ENCODE measurements at places on chromosomes 7 and 10.

DNA sequence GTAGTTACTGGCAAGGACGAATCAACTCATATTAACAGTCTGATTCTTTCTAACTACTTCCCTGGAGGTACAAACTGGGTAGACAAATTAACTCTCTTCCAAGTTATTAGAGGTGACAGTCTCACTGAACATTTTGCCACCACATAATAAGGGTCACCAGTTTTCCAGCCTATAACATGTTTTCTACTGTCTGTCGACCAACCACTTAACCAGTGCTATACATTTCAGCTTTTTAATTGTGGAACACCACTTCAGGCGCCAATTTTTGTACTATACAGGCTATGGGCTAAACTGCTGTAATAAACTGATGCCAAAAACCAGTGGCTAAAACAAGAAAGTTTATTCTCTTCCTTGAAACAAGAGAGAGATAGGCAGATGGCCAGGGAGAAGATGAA lies 13.3 kb downstream of the ZNF438 start:
- DNase-seq: no peak

- no peak for DNase-seq
Measured at GRCh38 chr7:47347346-47347745, 234.6 kb downstream of the TNS3 start.

DNA sequence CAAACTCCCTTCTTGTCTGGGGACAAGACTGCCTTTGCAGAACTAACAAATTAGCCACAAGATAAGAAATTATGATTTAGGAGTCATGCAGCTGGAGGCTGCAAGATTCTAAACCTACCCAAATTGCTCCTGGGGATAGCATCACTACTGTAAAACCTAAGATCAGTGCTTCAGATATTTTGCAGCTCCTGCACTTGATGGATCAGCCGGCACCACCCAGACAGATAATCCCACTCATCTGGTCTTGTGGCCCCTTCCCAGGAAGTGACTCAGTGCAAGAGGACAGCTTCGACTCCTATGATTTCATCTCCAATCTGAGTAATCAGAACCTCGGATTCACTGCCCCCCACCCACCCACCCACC lies 181.9 kb downstream of the AKR1D1 start:
- no peak for DNase-seq

DNA sequence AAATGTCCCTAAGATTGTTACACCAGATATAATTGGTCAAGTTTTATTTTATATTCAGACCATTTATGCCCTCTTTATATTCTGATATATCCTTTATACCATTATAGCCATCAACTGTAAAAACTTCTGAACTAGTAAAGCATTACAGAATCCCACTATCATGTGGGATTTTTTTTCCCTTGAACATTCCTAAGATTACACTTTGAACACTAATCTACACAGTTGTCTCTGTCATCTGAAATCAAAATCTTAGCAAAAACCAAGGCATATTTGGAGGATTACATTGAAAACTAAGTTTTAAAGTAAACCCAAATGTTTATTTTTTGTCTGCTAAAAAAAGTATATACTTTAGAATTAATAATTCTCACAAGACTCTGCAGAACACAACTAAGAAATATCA lies 116.2 kb upstream of the GPR22 start:
- DNase-seq: no peak

DNA sequence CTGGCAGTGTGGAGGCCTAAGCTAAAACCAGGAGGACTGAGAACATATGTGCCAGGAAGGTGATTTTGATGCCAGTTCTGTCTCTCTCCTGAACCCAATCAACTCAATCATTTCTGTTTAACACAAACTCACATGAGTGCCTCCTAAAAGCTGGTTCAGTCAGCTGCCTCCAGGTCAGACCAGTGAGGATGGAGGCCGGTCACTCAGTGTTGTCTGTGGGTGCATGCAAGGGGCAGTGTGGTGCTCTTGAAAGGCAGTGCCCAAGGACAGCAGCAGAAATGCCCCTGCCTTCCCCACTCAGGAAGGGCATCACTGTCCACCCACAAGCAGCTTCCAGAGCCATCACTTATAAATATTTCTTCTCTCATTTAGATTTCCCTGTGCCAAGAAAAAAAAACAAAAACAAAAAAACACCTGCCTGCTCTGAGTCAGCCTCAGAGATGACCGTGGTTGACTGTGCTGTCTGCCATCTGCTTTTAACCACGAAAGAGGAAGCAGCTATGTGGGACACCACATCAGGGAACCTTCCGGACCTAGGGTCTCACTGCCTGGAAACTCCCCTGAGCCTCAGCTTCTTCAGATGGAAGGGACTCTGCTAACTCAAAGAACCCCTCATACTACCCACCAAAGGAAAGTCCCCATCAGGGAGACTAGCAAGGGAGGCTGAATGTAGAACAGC lies 39.1 kb downstream of the VOPP1 start:
- peak; percentile 44 for DNase-seq

DNA sequence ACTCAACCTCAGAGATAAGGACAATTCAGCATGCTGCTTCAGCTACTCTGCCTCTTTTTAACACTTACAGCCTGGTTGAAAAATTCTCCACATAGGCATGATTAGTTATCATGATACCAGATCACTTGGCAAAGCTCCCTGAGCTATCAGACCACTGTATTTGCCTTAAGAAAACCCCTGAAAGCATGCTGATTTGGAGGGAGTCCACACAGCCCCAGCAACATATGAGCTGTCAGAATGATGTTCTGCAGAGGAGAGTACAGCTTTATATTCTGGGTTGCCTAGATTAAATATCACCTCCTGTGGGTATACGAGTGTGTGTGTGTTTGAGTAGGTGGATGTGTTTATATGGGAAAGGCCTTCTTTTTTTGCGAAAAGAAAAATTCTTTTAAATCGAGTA lies 170.2 kb upstream of the CHRM2 start:
- no peak for DNase-seq

DNA sequence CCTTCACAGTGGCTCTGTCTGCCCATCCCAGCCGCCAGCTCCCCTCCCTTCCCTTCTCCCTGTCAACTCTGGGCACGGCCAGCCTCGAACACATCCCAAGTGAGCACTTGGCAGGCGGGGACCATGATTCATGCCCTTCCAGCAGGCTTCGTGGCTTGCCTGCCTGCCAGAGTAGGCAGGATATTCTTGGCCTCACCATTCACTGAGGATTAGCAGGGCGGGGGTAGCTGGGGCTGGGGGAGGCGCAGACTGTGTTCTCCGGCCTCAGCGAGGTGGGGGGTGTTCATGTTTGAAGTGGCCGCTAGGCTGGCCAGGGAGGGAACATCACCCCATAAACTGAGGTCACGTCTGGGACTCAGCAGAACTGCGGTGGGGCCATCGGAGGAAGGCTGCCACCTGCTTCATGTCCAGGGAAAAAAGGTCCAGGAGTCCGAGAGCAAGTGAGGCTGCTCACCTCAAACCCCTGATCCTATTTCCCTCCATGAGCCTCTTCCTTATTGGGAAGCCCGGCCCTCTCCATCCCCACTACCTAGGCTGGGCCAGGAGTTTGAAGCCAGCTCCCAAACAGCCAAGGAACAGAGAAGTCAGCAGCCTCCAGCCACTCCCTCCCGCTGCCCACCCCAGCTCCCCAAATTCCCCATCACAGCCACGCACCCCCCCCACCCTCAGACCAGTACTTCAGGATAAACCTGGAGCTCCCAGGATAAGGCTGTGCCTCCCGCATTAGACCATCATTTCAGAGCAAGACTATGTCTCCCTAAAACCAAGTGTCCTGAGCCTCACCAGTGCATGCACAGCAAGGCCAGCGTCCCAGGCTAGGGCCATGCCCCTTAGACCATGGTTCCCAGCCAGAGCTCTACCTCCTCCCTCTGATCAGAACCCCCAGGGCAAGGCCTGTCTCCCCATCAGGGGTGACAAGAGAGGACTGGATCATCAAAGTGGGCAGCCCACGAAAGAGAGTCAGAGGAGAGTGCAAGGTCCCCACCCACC lies 42.8 kb upstream of the RABGEF1 start:
- DNase-seq: no peak

- no peak for DNase-seq
Measured at GRCh38 chr7:12737373-12737772, 49.9 kb downstream of the ARL4A start.

- DNase-seq: no peak
Measured at GRCh38 chr10:3528823-3529403, 256.1 kb downstream of the KLF6 start.

GRCh38 chr7:125136755-125137532 lies 207.3 kb upstream of the POT1 start:
- DNase-seq: no peak

DNA sequence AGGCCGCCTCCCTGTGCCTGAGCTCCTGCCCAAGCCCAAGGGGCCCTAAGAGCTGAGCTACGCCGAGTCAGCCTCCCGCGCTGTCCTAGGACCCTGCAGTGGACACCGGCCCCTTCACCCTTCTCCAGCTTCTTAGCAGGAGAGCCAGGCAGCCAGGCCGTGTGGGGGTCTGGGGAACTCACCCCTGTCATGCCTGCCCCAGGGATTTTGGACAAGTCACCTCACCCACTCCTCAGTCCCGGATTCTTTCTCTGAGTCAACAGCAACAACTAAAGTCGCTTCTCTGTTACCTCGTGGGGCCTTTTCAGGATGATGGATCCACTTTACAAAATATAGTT lies 79.3 kb downstream of the MKI67 start:
- DNase-seq: no peak

DNA sequence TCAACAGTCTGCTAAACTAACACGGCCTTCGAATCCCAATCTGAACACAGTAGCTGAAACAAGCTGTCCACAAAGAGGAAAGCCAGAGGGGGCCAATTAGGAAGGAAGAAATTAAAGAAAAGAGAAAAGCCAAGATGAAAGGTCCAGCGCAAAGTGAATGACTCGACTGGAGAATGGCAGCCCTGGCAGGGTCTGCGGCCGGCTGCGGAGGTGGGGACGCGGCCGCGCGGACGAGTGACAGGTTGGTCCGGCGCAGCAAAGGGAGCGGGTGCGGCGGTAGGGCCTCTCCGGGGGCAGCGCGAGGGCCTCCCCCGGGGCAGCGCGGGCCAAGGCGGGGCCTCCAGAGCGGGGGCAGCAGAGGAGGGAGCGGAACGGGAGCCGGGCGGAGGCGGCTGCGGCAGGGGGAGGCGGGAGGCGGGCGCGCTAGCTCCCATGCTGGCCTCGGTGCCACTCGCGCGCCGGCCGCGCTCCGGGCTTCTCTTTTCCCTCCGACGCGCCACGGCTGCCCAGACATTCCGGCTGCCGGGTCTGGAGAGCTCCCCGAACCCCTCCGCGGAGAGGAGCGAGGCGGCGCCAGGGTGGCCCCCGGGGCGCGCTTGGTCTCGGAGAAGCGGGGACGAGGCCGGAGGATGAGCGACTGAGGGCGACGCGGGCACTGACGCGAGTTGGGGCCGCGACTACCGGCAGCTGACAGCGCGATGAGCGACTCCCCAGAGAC lies at the start of gene VWC2:
VWC2 (plus strand) TSS at position 421 of the 718 bp plus-strand sequence. CDS start 1,798 bp downstream, outside the sequence.
- no peak for DNase-seq

- DNase-seq: no peak
Measured at GRCh38 chr7:37259319-37259821, 189.3 kb downstream of the ELMO1 start.

DNA sequence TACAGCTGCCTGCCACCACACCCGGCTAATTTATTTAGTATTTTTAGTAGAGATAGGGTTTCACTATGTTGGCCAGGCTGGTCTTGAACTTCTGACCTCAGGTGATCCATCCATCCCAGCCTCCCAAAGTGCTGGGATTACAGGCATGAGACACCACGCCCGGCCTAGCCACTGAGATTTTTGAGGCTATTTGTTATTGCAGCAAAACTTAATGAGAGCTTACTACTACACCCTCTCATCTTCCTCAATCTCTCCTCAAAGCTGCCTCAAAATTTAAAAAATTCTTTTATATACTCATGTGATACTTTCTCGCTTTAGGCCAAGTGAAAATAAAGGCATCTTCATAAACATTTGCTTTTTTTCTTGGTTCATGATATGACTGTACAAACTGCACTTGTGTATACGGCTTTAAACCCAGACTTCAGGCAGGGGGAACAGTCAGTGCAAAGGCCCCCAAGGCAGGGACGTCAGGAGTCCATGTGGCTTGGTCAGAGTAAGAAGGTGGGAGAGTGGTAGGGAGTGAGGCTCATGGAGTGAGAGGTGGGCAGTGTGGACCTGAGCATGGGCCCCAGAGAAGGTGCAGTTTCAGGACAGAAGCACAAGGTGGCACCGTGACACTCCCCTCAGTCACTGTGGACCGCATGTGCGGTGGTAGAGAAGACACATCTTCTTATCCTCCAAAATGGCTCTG lies 55.5 kb downstream of the SYPL1 start:
- peak; percentile 27 for DNase-seq

DNA sequence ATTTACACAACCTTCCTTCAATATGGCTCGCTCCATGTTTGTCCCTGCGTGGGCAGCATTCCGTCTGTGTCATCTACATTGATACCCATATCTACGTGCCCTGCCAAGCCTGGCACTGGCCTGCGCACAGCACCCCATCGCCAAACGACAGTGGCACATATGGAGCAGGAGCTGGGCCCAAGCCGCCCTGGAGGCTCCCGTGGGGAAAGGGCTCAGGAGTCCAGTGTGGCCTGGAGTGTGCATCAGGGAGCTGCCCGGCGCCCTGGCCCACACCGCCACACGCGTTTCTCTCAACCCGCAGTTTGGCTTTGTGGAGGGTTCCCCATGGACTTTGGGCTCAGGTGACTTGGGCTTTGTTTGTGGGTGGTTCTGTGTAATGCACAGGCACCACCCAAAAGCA lies 273.2 kb downstream of the PTPRN2 start:
- DNase-seq: no peak

DNA sequence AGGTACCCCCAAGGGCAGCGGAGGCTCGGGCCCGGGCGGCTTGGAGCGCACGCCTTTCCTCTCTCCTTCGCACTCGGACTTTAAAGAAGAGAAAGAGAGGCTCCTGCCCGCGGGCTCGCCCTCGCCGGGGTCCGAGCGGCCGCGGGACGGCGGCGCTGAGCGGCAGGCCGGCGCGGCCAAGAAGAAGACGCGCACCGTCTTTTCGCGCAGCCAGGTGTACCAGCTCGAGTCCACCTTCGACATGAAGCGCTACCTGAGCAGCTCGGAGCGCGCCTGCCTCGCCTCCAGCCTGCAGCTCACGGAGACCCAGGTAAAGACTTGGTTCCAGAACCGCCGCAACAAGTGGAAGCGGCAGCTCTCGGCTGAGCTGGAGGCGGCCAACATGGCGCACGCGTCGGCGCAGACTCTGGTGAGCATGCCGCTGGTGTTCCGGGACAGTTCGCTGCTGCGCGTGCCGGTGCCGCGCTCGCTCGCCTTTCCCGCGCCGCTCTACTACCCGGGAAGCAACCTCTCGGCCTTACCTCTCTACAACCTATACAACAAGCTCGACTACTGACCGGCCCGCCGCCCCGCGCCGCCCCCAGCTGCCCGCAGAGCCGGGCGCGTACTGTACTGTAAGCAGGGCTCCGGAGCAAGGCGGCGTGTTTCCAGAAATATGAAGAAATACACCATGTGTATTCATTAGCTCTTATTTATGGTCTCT lies 1.8 kb downstream of the HMX2 start:
- DNase-seq: no peak

All from stimulated activated CD8-positive, alpha-beta memory T cell treated with anti-CD3 and anti-CD28 coated beads, Interleukin-15, amount 100 ng/mL, for 4 hours (primary cell).